Hematopoietic multipotent progenitor cell treated with erythropoietin and hydrocortisone succinate and interleukin-3 and kit ligand, for 17 days (in vitro differentiated cells): ENCODE measurements at places on chromosomes 11 and 22.

GRCh38 chr11:90737444-90738050 is 514.7 kb upstream of the CHORDC1 start:
- no peak for DNase-seq

- DNase-seq = no peak
Observed at GRCh38 chr11:1072821-1073231, 1.8 kb upstream of the MUC2 start.

- DNase-seq = peak; percentile 9
Observed at GRCh38 chr11:123577081-123577598, 77.3 kb downstream of the SCN3B start.

DNA sequence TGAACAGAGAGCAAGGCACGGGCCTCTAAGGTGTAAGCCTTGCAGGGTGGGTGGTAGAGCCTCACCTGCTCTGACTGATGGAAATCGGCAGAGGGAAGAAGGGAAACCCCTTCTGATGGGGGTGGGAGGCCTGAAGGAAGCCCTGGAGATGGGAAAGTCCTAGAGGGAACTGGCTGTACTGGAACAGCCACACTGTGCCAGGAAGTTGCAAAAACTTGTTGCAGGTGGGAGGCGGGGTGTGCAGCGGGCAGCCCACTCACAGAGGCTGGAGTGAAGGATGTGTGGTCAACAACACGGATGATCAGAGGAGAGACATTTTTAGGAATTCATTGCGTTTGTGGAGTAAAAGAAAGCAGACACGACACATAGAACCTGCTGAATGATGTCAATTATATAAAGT is 91.3 kb downstream of the ZC3H12C start:
- no peak for DNase-seq

DNA sequence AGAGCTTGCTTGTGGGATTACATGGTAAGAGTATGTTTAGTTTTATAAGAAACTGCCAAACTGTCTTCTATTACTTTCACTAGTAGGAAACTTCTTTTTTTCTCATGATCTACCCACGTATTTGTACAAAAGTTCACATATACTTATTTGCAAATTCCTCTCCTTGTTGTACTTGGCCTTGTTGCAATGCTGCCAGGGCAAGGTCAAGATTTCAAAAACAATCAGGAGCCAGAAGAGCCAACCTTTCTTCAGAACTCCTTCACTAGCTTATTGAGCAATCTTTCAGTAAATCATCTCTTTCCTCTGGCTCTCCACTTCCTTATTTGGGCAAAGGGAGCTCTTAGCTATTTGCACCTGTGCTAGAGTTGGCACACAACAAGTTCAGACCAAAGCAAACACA is 9.7 kb downstream of the SRSF8 start:
- DNase-seq = no peak

DNA sequence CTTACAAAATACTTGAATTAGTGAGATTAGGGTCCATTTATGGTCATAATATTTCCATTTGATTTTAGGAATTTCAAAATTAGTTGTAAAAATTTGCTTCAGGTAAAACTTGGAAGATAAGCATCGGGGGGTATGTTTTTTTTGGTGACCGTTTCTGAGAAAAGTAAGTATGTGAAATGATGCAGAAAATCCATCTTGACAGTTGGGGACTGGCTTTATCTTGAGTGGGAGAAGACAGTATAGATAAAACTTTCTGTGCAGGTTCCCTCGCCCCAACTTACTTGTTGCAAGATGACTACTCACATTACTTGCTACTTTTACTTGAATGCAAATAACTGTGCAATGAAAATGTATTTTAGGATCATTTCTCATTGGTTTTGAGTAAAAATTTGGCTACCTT is 49.5 kb downstream of the DNAJC24 start:
- no peak for DNase-seq
